ENCODE measurements at places on chromosomes 2 and 18. TPM values are rescaled to one million over a fixed set of nuclear protein-coding genes. Genes with fewer than 3 reads are reported as not detected.

The SEPTIN2 gene
- total RNA-seq, result 350 TPM

DNA sequence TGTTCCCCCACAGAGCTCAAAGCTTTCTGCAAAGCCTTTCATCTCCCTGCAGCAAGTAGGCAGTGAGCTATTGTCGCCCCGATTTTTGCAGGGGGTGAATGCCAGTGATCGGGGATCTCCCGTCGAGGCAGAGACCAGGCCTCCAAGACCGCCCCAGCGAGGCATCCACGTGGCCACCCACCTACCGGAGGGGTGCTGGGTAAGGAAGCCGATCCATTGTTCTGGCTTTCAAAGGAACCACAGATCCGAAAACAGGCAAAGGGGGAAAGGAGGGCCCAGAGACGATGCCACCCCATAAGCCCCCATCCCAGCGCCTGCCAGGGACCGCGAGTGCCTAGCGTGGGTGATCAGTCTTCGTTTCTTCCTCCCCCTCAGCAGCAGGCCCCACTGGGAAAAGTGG is 2.4 kb downstream of the ADRA2B start:
- no peak for DNase-seq

- no peak for DNase-seq
Observed at GRCh38 chr2:106038601-106039375, 155.3 kb downstream of the UXS1 start.

DNA sequence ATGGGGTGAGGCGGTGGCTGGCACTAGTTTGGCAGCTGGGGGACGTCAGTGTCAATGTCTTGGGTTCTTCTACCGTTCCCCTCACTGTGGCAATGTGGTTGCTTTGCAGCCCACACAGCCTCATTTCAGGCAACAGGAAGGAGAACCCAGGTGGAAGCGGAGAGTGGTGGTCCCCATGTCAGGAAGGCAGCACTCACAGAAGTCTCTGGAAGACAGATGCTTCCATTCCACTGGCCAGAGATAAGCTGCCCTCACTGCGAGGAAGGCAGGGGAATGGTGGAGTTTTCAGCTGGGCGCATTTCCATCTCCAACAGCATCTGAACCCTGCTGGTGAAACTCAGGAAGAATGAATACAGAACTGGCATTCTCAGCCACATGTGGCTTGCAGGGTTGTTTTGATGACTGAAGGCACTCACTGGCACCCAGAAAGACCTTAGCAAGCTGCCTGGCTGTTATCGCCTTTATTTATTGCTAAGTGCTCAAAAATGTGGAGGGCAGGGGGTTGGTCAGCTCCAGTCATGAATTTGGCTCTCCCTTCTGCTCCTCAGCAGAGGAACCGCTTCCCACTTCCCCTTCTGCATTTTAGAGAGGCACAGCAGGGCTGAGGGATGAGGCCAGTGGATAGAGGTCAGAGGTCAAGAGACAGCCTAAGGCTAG is 19.4 kb downstream of the KCNIP3 start:
- DNase-seq, result peak; percentile 40

- DNase-seq, result no peak
Observed at GRCh38 chr18:12336171-12336613, 28.2 kb downstream of the TUBB6 start.

- DNase-seq, result no peak
Observed at GRCh38 chr2:133235968-133236367, 332.3 kb downstream of the NCKAP5 start.

All from LHCN-M2 (cell line).